ENCODE measurements at places on chromosomes 1 and 21.

GRCh38 chr1:65691152-65691900, 101.4 kb upstream of the PDE4B start:
- no peak for DNase-seq

- no peak for DNase-seq
Measured at GRCh38 chr1:47196622-47197021, 6.8 kb upstream of the PDZK1IP1 start.

DNA sequence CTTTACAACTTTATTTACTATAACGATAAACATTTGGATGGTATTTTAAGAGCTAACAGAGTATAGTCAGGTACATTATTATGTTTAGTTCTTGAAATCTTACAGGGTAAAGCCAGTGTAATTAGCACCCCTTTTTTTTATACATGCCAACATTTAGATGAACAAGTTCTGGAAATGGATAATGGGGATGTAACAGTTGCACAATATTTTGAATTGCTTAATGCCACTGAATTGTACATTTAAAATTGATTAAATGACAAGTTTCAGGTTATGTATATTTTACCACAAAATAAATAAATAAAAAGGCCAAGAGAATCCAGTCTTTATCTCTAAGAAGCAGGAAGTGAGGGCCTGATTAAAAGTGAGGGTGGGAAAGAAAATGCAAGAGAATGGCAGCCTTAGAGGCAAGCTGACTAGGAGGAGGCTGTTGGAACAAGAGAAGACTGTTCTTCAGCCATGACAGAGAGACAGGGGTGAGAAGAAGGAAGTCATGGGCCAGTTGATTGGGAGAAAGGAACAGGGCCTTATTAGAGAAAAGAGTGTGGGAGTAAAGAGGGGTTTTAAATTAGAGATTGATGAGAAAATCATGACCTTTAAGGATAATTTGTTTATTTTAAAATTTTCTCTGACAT, 49.9 kb upstream of the TNFSF18 start:
- DNase-seq: no peak

- DNase-seq: no peak
Measured at GRCh38 chr1:94741996-94742395, 78.2 kb upstream of the SLC44A3 start.

DNA sequence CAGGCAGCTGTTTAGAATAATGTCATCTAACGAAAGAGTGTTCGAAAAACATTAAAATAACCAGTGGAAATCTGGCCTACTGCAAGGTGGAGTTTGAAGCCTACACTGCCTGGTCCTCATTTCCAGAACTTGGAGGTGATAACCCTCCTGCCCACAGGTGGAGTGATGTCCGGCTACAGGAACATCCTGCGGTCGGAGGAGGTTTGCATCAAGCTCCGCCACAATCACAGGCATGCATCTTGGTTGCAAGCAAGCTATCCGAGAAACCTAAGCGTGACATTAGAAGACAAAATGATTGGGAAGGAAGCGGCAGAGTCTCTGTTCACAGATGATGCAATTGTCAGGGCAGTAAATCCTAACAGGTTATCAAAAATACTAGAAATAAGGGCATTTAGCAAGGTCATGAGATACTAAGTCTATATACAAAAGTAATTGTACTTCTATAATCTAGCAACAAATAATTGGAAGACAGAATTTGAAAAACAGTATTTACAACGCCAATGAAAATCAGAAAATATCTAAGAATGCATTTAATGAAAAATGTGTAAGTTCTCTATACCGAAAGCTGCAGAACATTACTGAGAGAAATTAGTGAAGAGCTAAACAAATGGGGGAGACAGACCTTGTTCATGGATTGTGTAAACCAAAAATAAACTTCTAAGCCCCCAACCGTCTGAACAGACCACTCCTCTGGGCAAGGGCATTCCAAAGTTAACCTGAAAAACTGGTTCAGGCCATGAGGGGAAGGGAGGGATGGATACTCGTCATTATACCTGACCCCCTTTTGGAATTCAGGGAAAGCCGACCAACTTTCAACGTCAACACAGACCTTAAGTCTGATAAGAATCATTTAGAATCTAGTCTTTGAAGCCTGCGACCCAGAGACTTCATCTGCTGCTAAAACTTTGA, 4.7 kb upstream of the SLC19A1 start:
- DNase-seq: no peak

- DNase-seq: no peak
Measured at GRCh38 chr1:19427087-19427781, 58.1 kb downstream of the CAPZB start.

DNA sequence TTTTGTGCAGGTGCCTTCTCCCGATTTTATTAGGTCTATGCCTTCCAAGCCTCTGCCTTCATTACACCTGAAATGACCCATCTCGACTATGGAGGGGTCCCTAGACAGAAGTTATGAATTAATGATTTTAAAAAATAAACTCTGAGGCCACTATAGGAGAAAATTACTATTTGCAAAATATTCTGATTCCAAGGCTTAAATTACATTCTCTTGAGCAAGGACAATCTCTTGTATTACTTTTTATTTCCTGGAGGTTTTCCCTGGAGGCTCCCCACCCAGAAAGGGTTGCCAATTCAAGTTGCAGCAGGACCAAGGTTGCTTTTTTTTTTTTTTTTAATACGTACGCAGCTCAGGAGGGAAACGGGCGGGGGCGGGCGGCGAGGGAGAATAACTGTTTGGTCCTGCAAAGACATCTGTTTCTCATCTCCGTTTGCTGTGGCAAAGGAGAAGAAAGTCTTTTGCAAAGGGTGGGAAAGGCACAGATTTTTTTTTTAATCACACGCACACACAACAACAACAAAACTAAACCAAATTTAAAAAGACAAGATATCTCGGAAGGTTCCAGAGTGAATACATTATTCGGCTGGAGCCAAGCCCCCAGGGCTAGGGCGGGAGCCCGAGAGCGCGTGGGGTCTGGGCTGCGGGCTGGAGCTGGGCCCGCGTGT, 618 bp upstream of the SERTAD4 start:
- DNase-seq: no peak

- no peak for DNase-seq
Measured at GRCh38 chr1:36300526-36300925, 5.6 kb upstream of the SH3D21 start.

DNA sequence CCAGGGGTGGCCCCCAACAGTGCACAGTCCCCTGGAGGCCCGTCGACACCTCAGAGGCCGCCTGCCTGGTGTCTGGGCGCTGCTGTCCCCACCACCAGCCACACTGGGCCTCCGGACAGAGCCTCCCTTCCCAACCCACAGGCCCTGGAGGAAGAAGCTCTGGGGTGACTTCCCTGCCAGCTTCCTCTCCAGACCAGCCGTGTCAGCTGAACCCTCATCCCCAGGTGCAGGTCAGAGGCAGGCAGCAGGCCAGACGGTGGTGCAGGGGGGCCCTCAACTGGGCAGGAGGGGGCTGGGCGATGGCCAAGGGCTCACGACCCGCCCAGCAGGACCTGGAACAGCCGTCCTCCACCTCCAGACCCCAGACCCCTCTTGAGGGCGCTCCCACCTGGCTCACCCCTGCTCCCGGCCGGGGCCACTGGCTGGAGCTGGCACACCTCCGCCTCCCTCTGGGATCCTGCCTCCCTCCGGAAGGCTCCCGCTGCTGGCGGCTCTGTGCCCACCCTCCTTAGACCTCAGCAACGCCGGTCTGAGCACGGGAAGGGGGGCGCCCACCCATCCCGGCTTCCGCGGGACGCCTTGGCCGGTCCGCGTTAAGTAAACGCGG, 520 bp downstream of the TNFRSF18 start:
- DNase-seq: no peak

DNA sequence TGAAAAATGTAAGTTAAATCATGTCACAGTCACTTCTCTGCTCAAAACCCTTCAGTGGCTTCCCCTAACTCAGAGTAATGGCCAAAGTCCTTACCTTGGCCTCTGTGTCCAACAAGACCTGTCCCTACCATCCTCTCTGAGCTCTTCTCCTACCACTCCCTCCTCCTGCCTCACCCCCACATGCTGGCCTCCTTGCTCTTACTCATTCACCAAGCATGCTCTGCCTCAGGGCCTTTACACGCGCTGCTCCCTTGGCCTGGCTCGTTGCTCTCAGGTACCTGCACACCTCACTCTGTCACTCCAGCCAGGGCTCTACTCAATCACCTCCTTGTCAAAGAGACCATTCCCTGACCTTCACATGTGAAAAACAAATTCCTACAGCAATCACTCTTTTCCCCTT, 54.2 kb downstream of the SEC16B start:
- DNase-seq: no peak

DNA sequence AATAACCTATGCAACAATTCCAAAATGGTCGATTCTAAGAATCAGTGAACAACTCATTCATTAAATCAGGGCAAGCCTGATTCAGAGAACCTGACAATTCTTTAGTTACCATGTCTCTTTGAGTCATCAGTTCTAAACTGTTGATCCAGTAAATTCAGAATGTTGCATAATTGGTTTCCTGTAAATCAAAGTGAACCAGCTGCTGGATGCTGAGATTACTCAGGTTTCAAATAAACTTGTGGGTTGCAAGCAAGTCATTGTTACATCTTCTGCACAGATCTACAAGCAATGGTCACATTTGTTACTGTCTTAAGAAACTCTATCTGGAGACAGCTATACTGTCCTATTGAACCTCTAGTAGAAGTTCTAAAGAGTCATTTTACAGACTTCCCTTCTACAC, 16.5 kb downstream of the PLA2G2D start:
- DNase-seq: no peak

GRCh38 chr1:57623791-57624538, 200.1 kb upstream of the DAB1 start:
- DNase-seq: no peak

All from DMS 273 treated with DMSO at 0.1 percent for 48 hours (cell line).